Effector CD4-positive, alpha-beta T cell (primary cell): ENCODE measurements at places on chromosomes 16 and 17.
A peak's percentile ranks its signal among the peaks of the same experiment; 100 is the strongest.

DNA sequence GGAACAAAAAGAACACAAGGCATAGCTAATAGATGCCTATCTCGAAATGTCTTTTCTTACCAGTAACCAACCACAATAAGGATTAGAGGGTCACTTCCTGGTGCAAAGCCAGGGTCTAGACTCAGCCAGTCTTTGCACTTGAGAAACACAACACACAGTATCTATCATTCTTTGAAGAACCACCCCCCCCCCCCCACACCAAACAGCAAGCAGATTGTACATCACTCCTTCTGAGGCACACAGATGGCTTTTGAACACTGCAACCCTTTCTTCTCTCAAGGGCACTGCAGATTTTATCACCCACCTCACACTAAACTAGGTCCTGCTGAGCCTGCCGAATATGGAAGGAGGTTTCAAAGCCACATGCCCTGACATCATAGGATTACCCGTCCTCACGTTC is 145.6 kb downstream of the AATF start:
- no peak for DNase-seq

- DNase-seq, result no peak
Measured at GRCh38 chr16:79768276-79768970, 167.9 kb upstream of the MAF start.

DNA sequence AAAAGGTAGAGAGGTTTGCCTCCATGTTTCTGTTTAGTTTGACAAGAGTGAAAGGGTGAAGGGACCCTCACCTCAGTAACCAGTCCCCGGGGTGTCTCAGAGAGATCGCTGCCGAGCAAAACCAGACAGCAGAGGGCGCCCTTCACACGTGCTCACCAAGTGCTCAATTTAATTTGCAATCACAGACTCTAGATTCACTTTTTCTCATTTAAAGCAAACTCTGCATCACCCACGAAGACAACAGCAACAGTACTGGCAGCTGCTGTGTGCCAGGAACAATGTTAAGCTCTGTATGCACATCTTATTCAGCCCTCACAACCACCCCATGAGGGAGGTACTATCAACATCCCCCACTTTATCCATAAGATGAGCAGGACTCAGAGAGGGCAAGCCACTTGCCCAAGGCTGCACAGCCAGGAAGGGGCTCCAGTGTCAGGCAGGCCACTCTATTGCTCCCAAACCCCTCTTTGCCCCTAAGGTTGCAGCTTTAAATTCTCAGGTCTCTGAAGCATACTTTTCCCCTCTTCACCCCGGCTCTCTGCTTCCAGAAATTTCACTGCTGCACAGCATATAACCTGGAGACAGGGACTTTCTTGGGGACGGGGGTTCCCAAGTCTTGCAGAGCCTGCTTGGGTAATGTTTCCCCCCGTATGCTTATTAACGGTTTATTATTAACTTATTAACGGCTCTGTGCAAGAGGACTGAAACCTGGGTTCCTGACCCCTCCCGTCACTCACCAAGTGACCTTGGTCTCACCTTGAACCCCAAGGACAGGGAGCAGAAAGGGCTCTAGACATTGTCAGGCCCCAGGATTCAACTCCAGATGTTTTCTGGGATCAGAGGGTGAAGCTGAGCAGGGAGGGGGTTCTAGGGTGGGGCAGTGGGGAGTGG is 70.9 kb downstream of the CNGB1 start:
- peak; percentile 68 for DNase-seq

- DNase-seq, result no peak
Measured at GRCh38 chr16:12664164-12664733, 139.4 kb downstream of the CPPED1 start.

- no peak for DNase-seq
Measured at GRCh38 chr17:9537177-9537776, 38.3 kb downstream of the STX8 start.

DNA sequence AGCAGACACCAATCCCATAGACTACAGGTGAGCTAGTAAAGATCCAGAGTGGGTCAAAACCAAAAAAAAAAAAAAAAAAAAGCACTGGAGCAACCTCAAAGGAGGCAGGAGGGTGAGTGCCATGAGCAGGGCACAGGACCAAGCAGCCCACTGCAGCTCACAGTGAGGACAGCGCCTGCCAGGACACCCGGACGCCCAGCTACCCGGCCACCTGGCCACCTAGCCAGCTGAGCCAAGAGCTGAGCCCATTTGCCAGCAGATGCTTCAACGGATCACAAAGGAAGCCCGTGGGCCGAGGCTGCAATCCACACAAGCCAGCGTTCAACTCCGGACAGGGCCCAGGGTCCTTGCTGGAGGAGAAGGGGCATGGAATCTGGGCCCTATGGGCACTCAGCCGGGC is 15.1 kb downstream of the AXIN1 start:
- DNase-seq, result no peak

DNA sequence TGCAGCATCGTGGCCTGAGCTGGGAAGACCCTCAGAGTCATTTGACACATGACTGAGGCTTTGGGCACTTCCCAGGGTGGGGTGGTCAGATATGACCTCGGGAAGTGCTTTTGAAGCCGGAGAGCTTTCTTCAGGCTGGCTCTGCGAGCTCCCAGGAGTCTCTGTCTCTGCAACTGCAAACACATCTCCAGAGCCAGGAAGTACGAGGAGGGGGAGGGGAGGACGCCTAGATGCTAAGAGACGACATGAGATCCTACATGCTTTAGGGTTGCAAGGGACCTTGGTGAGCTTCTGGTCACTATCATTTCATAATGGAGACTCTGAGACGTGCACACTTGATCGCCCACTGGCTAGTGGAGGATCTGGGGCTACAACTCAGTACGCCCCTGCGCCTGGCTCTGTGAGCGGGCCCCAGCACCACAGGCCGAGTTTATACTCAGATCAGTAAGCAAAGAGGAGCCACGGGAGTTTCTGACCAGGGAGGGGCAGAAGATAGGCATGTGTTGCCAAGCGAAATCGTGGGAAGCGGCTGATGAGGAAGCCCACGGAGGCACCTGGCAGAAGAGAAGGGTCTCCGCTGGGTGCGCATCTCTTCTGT is 527 bp upstream of the MGAT5B start:
- DNase-seq, result no peak

DNA sequence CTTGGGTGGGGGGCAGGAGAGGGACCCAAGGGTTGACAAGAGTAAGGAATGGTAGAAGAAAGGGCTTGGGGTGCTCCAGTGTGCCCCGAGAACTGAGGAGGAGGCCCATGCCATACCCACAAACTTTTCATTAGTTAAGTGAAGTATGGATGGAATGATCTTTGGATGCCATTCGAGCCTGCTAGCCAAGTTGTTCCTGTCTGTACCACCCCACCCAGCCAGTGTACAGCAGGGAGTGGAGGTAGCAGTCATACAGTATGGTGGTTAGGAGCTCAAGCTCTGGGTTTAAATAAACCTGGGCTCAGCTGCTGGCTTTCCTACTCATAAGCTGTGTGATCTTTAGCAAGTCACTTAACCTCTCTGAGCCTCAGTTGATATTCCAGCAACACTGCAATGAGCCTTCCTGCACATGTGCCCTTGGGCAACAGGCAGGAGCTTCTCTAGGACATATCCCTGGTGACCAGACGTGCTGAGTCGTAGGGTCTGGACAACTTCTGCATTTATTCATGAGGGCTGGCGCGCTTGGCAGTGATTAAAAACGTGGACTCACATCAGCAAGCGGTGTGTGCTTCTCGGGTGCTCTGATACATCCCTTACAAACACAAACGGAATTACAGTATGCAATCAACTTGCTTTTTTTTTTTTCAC is 22.9 kb downstream of the ITPRIPL2 start:
- DNase-seq, result no peak

DNA sequence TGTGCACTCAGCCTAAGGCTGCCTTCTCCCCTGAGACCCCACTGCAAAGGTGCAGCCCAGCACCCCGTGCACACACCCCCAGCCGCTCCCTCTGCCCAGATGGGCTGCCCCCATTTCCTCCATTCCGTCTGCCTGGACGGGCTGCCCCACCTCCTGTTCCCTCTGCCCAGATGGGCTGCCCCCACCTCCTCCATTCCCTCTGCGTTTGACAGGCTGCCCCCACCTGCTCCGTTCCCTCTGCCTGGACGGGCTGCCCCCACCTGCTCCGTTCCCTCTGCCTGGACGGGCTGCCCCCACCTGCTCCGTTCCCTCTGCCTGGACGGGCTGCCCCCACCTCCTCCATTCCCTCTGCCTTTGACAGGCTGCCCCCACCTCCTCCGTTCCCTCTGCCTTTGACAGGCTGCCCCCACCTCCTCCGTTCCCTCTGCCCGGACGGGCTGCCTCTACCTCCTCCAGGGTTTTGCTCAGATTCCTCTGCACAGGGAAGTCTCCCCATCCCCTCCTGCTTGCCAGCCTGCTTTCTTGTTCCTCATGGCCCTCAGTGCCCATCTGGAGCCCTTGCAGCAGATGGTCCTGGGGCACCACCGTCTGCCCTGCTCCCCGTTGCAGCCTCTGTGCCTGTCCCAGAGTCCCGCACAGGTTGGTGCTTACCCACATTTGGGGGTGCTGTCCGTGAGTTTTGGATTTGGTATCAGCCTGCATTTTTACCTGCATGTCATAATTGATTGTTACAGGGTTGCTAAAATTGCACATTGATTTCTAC is 23.4 kb upstream of the IL17C start:
- no peak for DNase-seq

GRCh38 chr17:50956750-50957523 is 90.8 kb upstream of the TOB1 start:
- DNase-seq, result peak; percentile 56

- DNase-seq, result no peak
Measured at GRCh38 chr17:65265276-65265675, 128.1 kb downstream of the RGS9 start.

- no peak for DNase-seq
Measured at GRCh38 chr17:76367642-76368041, 13.9 kb upstream of the PRPSAP1 start.

GRCh38 chr17:59534583-59534982 is 30.8 kb upstream of the DHX40 start:
- no peak for DNase-seq

GRCh38 chr16:87721622-87722585 is 43.9 kb downstream of the KLHDC4 start:
- no peak for DNase-seq

DNA sequence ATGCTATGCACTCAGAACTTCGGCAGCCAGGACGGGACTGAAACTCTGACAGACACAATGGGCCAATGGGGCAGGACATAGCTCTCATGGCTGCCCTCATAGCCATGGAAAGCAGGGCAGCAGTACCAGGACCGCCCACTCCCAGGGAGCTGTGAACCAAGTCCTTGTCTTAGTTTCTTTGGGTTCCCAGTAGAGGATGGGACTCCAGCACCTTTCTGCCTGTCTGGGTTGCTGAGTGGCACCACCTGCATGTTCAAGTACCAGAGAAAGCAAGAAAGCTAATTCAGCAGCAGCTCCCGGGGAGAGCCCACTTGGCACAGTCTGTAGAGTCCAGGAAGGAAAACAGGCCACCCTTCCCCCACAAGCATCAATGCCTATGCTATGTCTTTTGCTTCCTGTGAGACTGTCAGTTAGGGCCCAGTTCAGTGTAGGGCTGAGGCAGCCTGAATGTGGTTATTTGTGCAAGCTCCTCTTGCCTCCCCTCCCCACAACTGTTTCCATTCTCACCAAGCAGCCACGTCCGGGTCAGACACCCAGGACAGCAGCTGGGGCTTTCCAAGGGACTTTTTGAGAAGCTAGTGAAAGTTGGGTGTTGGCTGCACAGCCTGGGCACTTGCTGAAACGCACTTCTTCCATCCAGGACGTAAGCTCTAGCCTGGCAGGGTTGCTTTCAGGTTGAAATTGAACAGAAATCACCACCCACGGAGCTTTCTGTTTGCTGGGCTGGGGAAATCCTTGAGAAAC is 7.8 kb downstream of the SUPT4H1 start:
- DNase-seq, result peak; percentile 79

DNA sequence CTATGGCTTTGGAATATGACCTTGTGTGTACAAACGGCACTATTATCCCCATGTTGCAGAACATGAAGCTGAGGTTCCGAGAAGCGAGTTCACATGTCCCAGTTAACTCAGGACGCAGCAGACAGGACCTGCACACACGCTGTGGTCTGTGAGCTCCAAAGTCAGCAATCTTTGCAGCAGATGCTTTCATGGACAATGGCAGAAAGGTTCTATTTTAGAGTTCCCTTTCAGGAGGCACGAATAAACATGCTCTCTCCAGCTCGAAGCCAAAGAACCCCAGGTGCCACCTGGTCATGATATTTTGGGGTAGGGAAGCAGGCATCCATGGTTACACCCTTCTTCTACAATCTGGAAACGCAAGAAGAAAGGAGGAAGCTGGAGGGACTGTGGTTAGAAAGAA is 412.0 kb downstream of the TMEM114 start:
- no peak for DNase-seq

DNA sequence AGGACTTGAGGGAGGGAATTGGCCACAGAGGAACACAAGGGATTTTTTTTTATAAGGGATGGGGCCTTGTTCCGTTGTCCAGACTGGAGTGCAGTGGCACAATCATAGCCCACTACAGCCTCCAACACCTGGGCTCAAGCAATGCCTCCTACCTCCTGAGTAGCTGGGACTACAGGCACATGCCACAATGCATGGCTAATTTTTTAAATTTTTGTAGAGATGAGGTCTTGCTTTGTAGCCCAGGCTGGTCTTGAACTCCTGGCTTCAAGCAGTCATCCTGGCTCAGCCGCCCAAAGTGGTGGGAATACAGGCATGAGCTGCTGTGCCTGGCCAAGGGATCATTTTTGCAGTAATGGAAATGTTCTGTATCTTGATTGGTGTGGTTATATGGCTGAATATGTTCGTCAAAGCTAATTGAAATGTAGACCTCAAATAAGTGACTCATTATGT is 56.9 kb downstream of the VMP1 start:
- DNase-seq, result no peak

- no peak for DNase-seq
Measured at GRCh38 chr17:39979893-39980350, 685 bp upstream of the PSMD3 start.

DNA sequence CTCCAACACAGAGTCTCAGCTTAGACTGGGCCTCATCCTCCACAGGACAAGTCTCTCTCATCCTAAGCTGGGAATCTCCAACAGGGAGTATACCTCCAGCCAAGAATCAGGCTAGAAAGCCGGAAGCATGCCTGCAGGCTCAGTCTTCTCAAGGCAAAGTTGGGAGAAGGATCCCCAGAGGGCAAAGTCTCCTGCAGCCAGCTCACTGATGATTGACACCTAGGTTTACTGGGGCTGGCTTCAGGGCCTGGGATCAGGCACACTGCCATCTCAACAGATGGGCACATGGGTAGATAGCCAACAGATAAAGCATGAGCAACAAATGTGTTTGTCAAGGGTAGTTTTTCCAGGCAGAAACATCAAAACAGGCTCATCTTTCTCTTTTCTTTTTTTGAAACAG is 56.1 kb upstream of the TOX3 start:
- DNase-seq, result no peak

GRCh38 chr17:499951-500461 is 147.4 kb upstream of the RPH3AL start:
- no peak for DNase-seq
